Memory B cell (primary cell): ENCODE measurements at places on chromosomes 5 and 9.

- DNase-seq: no peak
These were observed 1.1 kb upstream of the DAP start for GRCh38 chr5:10761933-10762775.

DNA sequence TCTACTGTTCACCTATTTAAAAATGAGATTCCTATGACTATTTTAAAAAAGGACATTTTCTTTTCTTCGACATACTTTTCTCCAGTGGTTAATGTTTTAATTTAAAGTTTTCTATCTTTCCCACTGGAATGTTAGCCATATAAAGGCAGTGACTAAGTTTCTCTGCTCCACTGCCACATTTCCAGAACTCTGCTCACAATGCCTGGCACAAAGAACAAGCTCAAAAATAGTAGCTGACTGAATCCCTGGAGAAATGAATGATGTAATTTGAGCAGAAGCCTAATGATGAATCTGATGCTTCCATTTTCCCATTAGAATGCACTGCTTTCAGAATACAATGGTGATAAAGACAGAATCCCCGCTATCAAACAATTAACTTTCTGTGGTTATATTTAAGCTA, 817.8 kb downstream of the MTRR start:
- DNase-seq: no peak

- DNase-seq: no peak
These were observed 20.7 kb downstream of the ACTL7B start for GRCh38 chr9:108834959-108835665.

DNA sequence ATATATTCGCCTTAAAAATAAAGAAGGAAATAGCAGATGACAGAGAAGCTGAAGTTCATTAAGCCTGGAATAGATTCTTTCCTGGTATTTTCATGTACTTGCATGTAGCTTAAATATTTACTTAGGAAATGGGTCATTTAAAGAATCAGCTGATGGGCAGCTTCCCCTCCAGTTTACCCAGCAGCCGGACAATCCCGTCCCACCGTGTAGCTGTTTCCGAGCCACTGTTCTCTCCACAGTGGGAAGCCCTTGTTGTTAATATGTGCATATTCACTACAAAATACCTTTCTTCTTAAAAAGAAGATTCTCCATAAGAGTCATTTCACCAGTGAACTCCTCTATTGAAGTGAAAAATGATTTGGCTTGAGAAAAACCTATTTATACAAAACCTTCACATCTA, 187.0 kb downstream of the FANCC start:
- DNase-seq: no peak

- no peak for DNase-seq
These were observed 235.9 kb downstream of the EPB41L4A start for GRCh38 chr5:112183103-112183711.

DNA sequence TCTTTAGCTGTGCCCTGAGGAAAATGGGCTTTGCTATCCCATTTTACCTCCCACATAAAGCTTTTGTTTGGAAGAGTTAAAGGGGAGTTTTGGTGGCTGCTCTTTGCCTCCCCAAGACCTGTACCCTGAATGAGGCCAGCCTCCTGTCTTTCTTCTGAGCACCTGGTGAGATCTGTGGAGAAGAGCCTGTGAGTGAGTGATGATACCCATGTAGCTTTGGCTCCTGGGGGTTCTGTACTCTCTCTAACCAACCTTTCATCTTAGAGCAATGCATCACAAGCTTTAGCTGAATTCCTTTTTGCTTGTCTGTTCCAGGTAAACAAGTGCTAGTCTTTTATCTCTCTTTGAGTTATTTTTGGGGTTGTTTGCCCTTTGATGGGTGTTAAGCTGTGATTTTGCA, 73.6 kb downstream of the SCAMP1 start:
- DNase-seq: no peak
